ENCODE measurements at places on chromosomes 3 and 15.

DNA sequence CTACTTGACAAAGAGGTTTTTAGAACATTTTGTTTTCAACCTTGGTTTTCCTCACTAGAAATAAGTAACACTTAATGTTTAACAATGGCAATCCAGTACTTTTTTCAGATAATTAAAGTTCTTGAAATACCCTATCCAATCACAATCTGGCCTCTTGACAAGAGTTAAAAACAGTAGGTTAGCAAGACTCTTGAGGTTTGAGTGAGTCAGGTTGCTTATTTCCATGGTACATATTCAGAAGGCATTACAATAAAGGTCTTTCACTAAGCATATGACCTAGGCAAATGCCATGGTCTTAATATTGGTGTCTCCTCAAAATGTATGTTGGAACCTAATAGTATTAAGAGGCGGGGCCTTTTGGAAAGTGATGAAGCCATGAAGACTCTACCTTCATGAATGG is 5.6 kb downstream of the SUCNR1 start:
- no peak for DNase-seq

DNA sequence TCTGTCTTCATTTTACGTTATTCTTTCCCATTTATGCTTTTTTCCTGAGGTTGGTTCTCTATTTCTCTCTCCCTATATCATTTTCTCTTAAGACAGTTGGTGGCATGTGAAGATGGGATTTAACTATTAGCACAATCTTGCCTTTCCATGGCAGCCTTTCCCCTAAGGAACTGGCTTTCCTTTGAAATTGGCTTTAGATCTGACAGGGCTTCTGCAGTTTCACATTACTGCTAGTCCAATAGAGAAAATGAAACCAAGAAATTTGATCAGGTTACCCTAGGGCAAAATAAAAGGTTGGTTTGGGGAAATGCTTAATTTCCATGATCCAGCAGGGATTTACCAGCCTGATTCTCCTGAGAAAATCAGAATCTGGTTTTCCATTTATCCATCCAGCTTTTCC is 22.7 kb upstream of the CHL1 start:
- no peak for DNase-seq

DNA sequence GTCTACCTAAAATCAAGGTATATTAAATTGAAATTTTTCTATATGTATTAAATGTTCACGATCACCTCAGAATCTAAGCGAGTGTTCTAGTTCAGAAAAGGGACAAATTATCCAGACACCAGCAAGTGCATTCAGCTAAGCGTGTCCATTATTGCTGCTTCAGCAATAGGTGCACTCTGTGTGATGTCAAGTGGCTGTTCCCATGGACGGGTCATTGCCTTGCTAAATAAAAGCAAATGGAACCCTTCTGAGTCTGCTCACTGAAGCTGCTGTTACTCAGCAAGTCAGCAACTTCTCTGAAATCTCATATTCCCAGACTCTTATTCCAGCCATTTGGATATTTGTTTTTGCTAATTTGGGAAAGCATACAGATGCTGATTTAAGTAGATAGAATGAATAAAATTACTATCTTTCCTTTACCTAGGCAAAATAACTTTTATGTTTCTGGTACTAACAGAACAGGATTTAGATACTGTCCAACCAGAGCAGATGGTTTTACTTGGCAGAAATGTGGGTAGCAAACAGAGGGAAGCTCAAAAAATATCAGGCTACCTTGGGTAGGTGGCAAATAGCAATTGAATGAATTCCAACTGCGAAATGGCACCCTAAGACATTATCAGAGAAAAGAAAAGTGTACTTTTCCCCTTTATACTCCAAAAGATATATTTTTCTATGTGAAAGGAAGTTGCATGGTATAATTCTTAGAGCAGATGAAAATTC is 407.0 kb downstream of the GAP43 start:
- no peak for DNase-seq

GRCh38 chr3:38404286-38404685 is 49.4 kb upstream of the ACVR2B start:
- DNase-seq, result no peak

- DNase-seq, result no peak
Measured at GRCh38 chr3:66592927-66593625, 92.3 kb upstream of the LRIG1 start.

DNA sequence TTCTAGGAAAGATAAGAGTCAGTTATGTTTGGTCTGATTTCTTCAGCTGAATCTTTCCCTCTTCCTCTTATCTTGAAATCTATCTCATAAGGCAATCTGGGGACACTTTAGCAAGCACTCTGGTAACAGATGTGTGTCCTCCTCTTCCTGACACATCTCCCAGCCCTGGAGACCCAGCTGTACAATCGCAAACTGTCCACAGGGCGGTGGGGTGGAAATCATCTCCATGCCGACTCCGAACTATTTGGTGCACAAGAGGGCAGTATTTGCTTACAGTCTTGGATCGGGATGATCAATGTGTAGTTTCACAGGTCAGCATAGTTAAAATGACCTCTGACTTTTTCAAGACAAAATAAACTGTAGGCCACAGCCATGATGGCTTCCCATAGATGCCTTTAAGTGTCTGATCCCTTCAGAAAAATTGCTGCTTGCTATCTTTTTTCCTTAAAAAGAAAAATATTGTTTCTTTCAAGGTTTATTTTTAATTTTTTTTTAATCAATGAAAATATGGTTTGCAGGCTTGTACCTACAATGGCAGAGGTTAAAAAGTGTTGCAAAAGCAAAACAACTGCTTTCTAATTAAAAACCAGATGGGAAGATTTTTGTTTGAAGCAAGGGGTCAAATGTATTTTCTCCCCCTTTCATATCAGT is 17.7 kb downstream of the EEFSEC start:
- no peak for DNase-seq

DNA sequence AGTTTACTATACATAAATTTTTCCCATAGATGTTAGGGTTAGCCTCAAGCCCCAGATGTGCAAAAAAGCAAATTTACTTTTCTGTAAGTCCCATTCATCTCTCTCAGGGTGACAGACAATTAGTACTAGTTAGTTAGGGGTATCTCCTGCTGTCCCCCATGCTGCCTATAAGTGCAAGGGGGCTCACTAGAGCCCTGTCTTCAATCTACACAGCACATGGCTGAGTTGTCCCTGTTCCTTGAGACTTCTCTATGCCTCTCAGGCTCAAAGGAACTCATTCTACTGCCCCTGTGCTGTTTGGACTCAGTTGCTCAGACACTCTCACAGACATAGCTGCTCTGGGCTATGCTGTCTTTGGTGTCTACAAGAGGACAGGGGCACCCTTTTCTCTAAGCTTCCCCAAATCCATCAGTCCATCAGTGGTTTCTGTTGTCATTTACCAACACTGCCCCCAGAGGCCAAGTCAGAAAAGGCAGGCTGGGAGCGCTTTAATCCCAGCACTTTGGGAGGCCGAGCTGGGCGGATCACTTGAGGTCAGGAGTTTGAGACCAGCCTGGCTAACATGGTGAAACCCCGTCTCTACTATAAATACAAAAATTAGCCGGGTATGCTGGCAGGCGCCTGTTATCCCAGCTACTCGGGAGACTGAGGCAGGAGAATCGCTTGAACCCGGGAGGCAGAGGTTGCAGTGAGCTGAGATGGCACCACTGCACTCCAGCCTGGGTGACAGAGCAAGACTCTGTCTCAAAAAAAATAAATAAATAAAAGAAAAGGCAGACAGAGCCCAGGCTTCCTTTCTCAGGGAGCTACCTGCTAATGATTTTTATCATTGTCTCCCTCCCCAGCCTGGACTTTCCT is 31.4 kb upstream of the PRTG start:
- DNase-seq, result peak; percentile 10

DNA sequence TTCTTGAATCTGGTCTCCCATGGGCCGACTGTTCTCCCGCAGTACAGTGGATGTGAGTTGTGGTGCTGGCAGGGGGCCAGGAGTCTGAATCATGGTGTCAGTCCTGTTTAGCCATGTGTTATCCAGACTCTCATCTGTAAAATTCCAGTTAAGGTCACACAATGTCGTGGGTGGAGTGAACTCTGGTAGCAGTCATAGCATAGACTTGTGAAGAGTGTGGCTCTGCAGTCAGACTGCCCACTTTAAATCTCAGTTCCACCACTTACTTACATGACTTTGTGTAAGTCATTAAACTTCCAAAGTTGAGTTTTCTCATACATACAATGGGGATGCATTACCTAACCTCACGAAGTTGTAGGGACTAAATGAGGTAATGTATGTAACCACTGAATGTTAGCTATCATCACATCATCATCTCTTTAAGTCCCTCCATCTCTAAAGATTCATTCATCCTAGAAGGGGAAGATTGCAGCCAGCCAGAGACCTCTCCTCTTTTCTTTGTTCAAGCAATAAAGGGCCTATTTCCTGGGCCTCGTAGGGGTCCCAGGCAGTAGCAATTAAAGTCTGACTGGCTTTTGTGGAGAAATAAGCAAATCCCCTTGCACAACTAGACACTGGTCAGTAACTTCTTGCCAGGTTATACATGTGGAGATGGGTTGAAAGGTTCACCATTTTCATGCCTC is 93.9 kb downstream of the PCCB start:
- DNase-seq, result no peak

GRCh38 chr3:163011596-163011995 is 1515.0 kb downstream of the OTOL1 start:
- DNase-seq, result no peak

Measured in stimulated activated naive CD8-positive, alpha-beta T cell treated with anti-CD3 and anti-CD28 coated beads, Interleukin-15, amount 100 ng/mL, for 72 hours (primary cell).